NCI-H1417 (cell line): ENCODE measurements at places on chromosomes 11 and 22.

DNA sequence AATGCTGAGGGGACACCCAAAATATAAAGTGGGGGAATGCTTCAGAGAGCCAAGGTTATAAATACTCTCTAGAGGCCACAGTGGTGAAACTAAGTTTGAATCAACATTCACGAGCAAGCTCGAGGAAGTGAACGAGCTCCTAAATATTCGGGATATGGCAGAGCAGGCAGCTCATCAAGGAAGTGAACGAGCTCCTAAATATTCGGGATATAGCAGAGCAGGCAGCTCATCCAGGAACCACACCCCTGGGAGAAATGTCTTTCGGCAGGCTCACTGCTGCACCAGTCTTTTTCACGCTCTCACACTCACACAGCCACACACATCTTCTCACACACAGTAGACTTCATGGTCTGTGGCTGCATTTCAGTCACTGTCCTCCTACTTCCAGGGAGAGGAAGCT is 787.5 kb downstream of the OPCML start:
- DNase-seq, result no peak

DNA sequence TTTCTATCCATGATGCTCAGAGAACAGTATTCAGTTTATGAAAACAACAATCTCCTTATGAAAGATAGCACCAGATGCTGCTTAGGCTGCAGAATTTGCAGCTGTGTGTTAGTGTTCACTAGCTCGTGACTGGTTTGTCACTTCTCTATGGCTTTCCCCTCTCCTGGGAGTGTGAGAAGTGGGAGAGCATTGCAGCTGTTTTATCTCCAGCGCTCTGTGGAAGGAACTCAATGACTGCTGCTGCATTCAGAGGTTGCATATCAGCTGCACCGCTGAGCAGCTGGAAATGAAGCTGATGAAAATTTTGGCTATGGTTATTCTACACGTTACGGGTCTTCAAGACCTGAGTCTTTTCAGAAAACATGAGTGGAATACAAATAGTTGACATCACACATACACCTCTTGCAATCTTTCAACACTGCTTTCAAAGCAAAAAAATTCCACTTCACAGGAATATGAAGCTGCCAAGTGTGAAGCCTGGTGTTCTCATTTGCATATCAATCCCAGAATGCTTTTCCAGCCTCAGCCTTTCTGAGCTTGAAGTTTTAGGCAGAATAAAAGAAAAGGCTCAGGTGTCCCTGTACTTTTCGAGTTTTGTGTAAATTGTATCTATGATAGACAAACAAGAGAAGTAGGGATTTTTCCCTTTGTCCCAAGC is 149.3 kb upstream of the DDI1 start:
- DNase-seq, result no peak

DNA sequence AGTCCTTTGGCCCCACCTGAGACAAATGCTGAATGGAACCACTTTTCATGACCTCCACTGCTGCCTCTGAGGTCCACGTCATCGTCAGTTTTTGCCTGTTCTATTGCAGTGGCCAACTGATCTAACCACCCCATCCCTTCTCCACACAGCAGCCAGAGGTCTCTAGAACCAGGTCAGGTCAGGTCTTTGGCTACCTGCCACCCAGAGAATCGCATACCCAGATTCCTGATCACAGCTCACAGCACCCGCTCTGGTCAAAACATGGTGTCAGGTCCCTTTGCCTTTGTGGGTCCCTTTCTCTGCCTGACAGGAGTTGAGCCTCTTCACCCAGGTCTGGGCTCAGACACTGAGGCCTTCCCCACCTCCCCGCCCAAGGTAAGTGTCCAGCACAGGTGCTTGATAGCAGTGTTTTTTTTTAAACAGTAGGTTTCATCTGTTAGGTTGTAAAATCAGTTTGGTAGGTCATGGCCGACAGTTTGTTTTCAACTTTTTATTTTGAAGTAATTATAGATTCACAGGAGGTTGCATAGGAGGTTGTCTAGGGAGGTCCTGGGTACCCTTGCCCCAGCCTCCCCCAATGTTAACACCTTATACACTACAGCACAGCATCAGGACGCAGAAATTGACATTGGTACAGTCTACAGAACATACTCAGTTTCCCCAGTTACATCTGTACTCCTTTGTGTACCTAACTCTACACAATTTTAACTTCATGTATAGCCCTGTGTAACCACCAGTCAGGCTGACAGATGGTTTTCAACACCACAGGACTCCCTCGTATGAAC is 6.9 kb downstream of the C22orf39 start:
- no peak for DNase-seq

GRCh38 chr11:71311176-71311925 is 59.0 kb upstream of the SHANK2 start:
- no peak for DNase-seq

GRCh38 chr11:46253258-46254132 is 24.0 kb upstream of the CREB3L1 start:
- no peak for DNase-seq

- DNase-seq, result no peak
These were observed 26.1 kb downstream of the DRG1 start for GRCh38 chr22:31425331-31426050.

DNA sequence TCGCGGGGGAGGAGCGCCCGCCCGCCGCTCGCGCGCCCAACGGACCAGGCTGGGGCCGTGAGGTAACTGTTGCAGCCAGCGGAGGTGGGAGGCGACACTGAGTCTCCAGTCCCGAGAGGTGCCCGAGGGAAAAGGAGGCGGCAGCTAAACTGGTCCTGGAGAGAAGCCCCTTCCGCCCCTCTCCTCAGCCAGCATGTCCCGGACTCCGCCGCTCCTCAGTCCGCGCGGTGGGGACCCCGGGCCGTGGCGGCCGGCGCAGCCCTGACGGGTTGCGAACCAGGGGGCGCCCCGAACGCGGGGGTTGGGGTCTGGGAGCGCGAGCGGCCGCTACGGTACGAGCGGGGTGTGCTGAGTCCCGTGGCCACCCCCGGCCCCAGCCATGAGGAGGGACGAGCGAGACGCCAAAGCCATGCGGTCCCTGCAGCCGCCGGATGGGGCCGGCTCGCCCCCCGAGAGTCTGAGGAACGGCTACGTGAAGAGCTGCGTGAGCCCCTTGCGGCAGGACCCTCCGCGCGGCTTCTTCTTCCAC is at the start of gene PDE3B:
PDE3B (plus strand) TSS at position 108 of the 529 bp plus-strand sequence; CDS start at position 380, 272 bp downstream.
- peak; percentile 88 for DNase-seq

- no peak for DNase-seq
These were observed 97.9 kb downstream of the PDHX start for GRCh38 chr11:35014346-35014745.

- no peak for DNase-seq
These were observed 6.3 kb downstream of the KCNJ11 start for GRCh38 chr11:17382046-17382728.

- DNase-seq, result no peak
These were observed 89.1 kb upstream of the USP47 start for GRCh38 chr11:11752679-11753078.
